RPMI8226 (cell line): ENCODE measurements at places on chromosomes 16 and 17.
A peak's percentile ranks its signal among the peaks of the same experiment; 100 is the strongest.

- peak; percentile 47 for DNase-seq
Measured at GRCh38 chr17:63699638-63700527, at the start of gene LIMD2. TSS of gene LIMD2 (minus strand) at chr17:63700125. CDS start at chr17:63699298, 827 bp downstream.

DNA sequence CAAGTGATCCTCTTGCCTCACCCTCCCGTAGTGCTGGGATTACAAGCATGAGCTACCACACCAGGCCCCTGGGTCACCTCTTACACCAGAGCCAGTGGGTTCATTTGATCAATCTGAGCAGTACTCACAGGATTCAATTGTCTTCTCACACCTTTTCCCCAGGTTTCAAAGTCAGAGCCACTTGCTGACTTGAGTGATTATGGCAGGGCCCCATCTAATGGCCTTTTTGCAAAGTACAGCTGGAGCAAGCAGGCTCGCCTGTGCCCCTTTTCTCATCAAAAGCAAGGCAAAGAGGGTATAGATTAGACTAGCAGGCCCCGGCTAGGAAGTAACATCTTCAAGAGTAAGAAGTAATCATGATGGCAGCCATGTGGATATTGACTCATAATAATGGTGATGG is 114.8 kb upstream of the NOL11 start:
- DNase-seq: peak; percentile 48

- no peak for DNase-seq
Measured at GRCh38 chr17:61053469-61053868, 346.2 kb upstream of the TBX2 start.

GRCh38 chr17:1037238-1037879 is 40.4 kb downstream of the TIMM22 start:
- DNase-seq: no peak

GRCh38 chr16:22815863-22816262 is 1.9 kb downstream of the HS3ST2 start:
- DNase-seq: no peak

DNA sequence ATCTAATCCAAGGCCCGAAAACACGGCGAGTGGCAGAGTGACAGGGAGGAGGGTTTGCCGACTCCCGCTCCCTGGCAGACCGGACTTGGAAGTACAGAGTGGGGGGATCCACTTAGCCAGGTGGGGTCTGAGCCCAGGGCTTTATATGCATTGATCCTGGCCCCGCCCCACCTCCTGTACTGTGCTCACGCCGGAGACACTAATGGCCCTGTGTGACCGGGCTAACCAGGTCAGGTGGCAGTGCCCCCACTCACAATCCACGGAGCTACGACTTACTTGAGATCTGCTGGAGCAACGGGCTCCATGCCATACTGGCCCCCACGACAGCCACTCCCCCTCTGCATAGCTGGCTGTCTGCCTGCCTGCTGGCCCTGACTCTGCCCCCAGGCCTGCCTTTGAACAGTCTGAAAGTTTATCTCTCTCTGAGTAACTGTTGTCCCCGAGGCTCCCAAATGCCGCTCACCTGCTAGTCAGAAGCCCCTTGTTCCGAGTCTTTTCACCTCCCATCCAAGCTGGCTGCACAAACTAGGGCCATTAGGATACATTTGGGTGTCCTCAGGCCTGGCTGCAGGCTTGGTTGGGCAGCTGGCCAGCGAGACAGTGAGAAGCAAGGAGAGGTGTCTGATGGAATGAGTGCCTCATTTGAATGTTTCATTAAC is 28.0 kb downstream of the CACNA1G start:
- no peak for DNase-seq

- DNase-seq: no peak
Measured at GRCh38 chr17:28740406-28741357, 3.1 kb upstream of the TRAF4 start.

- no peak for DNase-seq
Measured at GRCh38 chr16:85283305-85284050, 171.2 kb upstream of the CIBAR2 start.

DNA sequence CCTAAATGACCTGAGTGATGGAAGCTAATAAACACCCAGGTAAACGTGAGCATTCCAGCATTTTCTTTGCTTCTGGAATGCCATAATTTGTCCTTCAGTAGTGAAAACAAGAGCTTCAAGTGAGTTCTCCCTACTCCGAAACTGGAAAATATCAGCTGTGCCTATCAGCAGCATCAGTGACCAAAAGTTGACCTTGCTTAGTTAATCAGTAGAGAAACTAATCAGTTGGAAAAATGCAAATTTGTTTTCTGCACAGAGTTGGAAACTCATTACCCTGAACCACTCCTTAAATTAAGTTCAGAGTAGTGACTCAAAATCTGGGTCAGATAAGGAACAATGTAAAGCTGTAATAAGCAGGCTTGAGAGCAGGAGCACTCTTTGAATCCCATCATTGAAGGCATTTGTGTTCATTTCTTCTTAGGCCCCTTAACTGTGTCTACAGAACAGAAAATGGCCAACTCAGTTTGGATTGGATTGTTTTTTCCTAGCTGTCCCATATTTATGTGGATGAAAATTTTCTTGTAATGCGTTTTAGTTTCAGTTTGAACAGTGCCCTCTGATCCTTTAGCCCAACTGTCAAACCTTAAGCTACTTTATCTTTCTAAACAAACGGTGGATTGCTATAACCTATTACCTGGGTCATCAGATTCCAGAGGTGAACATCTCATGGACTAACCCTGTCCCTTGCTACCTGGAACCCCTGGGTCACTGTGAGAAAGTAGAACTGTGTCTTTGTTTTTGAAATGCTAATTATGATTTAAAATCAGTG is 290.4 kb downstream of the TOX3 start:
- no peak for DNase-seq

DNA sequence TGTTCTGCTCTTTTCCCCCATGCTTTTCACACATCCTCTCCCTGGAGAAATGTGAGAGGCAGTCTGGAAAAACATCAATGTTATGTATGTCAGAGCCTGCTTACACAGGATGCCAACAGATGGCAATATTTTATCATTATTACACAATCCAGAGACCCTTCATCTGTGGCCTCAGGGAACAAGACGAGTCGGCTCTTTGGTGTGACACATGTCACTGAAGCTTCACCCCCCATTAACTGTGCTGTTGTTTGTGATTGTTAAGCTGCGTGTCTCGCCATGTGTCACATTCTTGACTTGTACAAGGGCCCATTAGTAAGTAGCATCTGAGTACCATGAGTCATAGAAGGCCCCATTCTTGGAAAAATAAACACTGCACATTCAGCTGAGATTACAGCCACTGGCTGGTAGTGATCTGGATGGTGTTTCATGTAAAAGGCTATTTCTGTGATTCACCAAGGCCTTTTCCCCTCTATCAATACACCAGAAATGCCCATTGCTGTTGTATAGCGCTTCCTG is 682.1 kb upstream of the SOX9 start:
- DNase-seq: no peak

DNA sequence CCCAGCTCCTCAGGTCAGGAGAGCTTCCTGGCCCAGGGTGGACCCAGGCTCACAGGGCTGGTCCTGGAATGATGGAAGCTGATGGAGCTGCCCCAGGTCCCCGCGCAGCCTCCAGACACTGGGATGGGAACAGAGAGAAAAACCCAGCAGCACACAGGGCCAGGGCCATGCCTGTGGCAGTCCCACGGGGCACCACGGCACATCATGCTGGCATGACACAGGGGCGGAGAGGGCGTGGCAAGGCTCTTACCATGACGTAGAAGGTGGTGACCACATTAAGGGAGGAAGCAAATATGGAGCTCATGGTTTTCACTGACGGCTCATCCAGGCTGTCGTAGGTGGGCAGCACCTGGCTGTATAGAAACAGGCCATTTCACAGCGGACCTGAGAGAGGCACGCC is 18.3 kb downstream of the SLC38A10 start:
- no peak for DNase-seq

GRCh38 chr17:39462631-39463375 is 1.5 kb downstream of the CDK12 start:
- DNase-seq: peak; percentile 13

DNA sequence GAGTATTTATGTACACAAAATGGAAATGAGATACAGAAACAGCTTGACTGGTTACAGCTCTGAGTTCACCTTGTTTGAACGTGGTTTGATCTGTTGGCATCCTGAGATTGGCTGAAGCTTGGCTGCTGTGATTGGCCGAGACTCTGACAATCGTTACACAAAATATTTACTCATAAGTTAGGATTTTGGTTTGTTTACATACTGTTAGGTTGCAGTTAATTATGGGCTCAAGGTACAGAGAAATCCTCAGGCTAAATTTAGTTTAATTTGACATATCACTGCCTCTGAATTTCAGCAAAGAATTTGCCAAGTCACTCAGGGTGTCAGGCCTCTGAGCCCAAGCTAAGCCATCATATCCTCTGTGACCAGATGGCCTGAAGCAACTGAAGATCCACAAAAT is 227.3 kb downstream of the COPRS start:
- no peak for DNase-seq

GRCh38 chr16:56576585-56577299 is 11.9 kb downstream of the MT4 start:
- DNase-seq: peak; percentile 98

GRCh38 chr16:86846136-86846535 is 267.8 kb downstream of the FOXL1 start:
- DNase-seq: no peak

DNA sequence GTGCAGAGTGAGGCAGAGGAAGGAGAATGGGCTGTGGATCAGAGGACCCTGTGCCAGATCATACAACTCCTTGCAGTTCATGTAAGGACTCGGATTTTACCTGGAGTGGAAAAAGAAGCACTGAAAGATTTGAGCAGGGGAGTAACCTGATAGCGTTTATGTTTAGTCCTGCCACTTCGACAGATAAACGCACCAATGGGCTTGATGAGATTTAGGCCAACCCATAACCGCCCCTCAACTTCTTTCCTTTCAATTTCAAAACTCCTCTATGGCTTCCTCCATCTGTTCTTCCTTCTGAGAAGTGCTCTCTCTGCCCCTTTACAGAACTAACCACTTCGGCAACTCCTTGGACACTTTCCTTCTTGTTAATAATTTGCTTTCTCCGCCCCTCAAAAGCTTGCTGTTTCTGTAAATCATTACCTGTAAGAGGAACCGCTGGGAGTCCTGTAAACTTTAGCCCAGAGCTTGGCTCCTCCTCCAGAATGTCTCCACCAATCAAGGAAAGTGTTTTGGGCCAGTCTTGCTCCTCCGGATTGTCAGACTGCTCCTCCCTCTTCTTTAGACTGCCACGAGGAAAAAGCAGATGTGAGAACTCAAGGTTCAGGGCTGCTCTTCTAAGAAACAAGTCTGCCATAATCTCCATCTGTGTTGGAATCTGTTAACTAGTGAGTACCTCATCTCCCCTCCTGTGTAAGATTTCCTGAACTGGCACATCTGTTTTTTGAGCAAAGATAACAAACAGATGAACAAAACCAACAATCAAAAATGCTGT is at the start of gene ACSM3:
Gene ACSM3, plus strand, starts transcription at position 554 of the 772 bp plus-strand sequence. CDS start 6,021 bp downstream, outside the sequence.
- DNase-seq: peak; percentile 91

DNA sequence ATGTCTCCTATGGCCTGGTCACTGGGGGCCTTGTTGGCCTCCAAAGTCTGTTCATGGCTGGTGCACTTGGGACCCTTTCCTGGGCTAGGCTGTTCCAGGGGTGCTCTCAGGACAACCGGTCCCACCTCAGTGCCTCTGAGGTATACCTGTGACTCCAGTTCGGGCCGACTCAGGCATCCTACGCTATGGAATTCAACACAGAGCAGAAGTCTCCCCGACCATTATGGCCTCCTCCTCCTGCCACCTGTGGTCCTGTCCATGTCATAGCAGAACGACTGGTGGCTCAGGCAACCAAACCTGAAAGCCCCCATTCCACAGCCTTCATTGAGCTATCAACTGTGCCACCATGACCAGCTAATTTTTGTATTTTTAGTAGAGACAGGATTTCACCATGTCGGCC is 8.5 kb upstream of the PSMD7 start:
- no peak for DNase-seq
